ENCODE measurements at places on chromosomes 2 and 18. TPM values are rescaled to one million over a fixed set of nuclear protein-coding genes. Genes with fewer than 3 reads are reported as not detected.

DNA sequence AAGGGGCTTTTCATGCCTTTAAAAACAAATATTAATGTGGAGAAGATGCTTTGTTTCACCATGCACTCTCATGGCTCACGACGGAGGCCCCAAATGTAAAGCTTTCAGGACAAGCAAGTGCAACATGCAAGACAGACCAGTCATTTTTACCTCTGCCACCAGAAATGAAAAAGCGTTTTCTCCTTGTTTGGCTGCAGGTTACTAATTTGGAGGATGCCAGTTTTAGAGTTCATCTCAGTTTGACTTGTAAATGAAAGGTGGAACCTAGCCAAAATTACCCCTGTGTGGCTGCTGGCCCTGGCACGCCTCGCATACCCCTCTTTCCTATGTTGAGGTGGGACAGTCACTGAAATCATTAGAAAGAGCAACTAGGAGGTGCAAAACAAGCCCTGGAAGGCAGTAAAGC lies 138.6 kb downstream of the BCL2 start:
- H3K4me3 ChIP-seq, result no peak overlapping the region
- no peak overlapping the region for H3K27ac ChIP-seq
- peaks cover 46% of the 10 kb centered on the region for H3K4me1 ChIP-seq
- peaks cover 50% of the 10 kb centered on the region for H3K36me3 ChIP-seq
- no peaks in the 10 kb centered on the region for H3K27me3 ChIP-seq

- peaks cover 25% of the 10 kb centered on the region for H3K4me1 ChIP-seq
- H3K27ac ChIP-seq, result no peak overlapping the region
- no peak for DNase-seq
- no peaks in the 10 kb centered on the region for H3K27me3 ChIP-seq
- H3K36me3 ChIP-seq, result peaks cover 30% of the 10 kb centered on the region
- no peak overlapping the region for H3K4me3 ChIP-seq
Observed at GRCh38 chr2:45605116-45605515, 6.0 kb downstream of the SRBD1 start.

GRCh38 chr18:57991552-57991951 lies 52.5 kb upstream of the NEDD4L start:
- no peak for DNase-seq
- no peak overlapping the region for H3K4me3 ChIP-seq
- H3K27me3 ChIP-seq, result peaks cover 14% of the 10 kb centered on the region
- no peaks in the 10 kb centered on the region for H3K36me3 ChIP-seq
- no peaks in the 10 kb centered on the region for H3K4me1 ChIP-seq

DNA sequence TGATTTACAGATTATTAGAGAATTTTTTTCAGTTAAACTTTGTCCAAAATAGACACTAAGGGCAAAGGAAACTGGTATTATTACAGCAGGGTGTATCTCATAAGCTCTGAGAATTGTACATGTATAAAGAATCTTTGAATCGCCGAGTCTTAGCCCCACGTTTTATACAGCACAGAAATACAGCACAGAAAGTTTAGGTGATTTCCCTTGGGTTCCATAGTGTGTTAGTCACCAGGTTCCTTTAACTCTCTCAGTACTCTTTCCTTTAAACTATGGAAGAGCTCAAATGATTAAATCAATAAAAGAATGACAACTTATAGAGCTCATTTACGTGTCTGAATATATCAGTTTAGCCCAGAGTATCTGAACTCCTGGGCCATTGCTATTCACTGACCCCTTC lies 256.8 kb downstream of the NEDD4L start:
- H3K36me3 ChIP-seq, result peaks cover 1% of the 10 kb centered on the region
- no peak overlapping the region for H3K4me3 ChIP-seq
- H3K27ac ChIP-seq, result no peak overlapping the region
- DNase-seq, result no peak
- peaks cover 15% of the 10 kb centered on the region for H3K4me1 ChIP-seq
- H3K27me3 ChIP-seq, result peaks cover 12% of the 10 kb centered on the region

DNA sequence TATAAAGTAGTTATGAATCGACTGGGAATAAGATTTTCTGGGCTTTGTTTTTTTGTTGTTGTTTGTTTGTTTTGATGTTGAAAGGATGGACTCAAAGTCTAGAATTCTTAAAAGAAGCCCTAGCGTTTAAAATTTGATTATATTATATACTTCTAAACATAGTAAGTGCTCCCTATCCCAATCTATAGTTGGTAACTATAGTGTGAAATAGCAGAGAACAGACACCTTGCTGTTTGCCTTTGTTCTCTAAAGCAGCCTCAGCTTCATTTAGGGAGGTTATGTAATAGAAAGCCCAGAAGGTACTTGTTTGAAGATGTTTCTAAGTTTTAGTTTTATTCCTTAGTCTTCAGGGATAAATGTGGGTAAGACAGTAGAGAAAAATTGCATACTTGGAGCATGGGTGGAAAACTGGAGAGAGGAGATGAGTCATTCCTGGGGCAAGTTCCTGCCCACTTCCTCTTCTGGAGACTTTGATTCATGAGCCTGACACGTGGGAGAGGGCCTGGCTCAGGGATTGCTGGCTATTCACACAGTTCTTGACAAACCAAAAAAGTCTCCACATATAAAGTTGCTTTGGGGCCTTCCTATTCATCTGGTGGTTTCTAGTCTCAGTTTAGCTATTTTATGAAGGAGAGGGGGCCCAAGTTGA lies 131.9 kb downstream of the MYO1B start:
- peak overlapping the region; percentile 3 for H3K27ac ChIP-seq
- H3K36me3 ChIP-seq, result no peaks in the 10 kb centered on the region

The CPLX4 gene
- total RNA-seq, result not detected

The NAT8 gene
- total RNA-seq, result not detected

The GCG gene
- not detected for total RNA-seq

The SH3YL1 gene
- total RNA-seq, result 19.6 TPM

The TUBA3D gene
- total RNA-seq, result not detected

The CEBPZOS gene
- total RNA-seq, result 37.5 TPM

The NETO1 gene
- total RNA-seq, result not detected

The TCF7L1 gene
- total RNA-seq, result not detected

The LOXHD1 gene
- 0.35 TPM for total RNA-seq

The BUB1 gene
- 141 TPM for total RNA-seq

The RGPD4 gene
- total RNA-seq, result 0.02 TPM

The LYG2 gene
- total RNA-seq, result not detected

The CKAP2L gene
- 59.1 TPM for total RNA-seq

The SCG2 gene
- 0.10 TPM for total RNA-seq
